ENCODE measurements at places on chromosomes 11 and 22.

DNA sequence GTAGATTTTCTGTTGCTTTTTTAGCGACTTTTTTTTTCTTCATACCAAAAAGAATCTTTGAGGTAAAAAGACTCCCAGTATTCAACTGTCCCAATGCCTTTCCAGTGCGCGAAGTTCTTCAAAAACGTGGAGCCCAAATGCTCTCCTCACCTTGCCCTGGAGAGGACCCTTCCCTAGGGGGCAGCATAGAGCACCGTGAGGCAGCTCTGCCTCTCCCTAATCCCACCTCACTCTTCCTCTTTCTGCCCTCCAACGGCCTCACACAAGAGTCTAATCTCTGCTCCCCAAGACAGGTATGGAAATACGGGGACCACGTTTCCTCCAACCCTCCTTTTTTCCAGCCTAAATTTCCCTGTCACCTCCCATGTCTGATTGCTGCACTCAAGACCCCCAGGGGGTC lies 117.5 kb upstream of the ALX4 start:
- no peak for DNase-seq

DNA sequence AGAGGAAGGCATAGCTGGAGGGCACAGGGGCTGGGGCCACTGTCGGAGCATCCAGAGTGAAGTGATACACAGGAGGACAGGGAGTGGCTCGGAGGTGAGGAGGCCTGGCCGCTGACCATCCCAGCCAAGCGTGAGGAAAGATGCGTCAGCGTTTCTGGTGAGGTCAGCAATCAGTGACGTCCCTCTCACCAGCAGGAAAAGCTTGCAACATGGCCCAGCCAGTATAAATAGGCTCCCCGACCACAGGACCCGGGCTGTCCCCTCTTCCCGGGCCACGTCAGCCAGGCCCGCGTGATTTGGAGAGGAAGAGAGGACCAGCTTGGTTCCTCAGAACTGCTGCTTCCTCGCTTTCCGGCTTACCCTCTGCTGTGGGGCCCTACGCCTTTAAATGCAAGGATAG lies 4.2 kb upstream of the OSM start:
- no peak for DNase-seq

DNA sequence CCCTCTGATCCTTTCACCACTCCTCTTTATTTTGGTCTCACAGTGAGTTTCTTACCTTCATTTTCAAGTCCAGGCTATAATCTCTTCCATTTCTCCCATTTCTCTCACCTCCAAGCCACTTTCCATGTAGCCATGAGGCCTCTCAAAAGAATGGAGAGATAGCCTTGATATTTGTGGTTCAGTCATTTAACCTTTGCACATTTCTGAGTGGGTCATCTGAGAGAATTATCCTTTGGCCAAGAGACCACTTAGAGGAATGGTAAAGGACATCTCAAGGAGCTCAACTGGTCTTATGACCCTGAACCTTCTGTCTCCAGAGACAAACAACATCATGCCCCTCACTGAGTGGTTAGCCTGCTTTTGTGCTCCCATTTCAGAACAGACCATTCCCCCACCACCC lies 121.1 kb downstream of the KIRREL3 start:
- DNase-seq: no peak

DNA sequence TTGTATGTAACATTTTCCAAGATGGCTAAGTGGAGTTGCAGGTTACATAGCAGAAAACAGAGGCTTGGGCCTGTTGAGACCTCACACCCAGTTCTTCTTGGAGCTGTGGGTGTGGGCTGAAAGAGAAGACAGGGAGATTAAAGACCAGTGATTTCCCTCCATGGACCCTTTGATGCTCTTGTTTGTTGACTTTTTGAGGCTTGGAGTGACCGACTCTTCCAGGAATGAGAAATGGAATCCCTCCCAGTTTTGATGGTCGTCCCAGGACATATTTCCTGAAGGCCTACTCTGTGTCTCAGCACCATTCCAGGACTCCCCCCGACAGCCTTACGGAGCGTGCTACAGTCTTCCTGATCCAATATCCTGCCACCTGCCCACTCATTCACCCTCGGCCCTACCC lies 96.9 kb downstream of the PTPRJ start:
- no peak for DNase-seq

GRCh38 chr11:64553554-64554201 lies 37.3 kb upstream of the SLC22A12 start:
- DNase-seq: no peak

DNA sequence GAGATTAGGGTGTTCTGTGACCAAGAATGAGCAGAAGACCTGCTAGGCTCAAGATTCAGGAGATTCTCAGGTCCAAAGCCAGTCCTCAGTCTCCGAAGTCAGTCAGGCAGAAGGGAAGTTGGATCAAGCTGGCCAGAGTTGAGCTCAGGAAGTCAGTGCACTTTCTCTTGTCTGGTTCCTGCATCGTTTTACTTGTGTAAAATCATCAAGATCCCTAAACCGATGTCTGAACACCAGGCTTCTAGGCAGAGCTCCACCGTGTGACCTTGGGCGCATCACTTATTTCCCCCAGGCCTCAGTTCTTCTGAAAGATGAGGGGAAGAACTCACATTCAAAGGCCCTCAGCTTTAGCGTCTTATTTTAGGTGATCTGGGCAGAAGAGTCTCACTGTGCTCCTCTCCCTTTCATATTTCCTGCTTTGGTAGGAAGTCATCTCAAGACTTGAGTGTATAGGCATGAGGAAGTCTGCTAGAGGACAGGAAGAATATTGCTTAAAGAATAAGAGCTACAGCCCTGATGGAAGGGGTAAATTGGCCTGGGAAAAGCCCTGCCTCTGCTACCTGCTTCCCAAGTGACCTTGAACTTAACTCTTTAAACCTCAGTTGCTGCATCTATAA lies 20.2 kb downstream of the NF2 start:
- DNase-seq: no peak

- no peak for DNase-seq
Measured at GRCh38 chr22:29987137-29987536, 93.1 kb upstream of the HORMAD2 start.

DNA sequence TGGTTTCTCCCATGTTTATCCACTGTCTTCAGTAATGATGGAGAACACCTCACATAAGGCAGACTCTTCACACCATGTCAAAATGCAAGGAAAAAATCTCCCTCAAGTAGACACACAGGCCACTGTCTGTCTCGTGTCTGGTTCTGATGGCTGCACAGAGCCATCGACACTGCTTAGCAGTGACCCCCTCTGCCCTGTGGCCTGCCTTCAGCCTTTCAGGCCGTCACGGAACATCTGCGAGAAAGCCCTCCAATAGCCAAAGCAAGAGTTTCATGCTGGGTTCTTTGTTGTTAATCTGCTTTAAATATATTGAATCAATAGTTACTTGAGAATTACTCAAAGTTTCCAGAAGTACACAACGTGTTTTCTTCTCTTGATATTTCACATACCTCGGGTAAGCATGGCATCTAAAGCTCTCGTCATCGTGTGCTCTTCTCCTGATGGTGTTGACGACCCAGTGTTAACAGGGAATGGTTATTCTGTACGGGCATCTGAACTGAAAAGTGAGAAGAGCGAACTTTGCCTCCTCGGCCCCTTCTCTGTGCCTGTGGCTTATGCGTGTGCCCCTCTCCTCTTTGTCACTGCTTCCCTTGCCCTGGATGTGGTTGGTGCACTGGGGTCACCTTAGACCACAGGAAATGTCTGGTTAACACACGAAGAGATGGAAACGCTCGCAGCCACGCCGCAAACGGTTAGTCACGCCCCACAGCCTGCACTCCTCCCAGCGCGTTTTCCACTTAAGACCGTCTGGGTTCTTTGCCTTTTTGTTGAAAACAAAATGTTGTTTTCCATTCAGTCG lies 33.4 kb upstream of the CTTN start:
- no peak for DNase-seq

GRCh38 chr11:76806608-76807205 lies 23.6 kb downstream of the TSKU start:
- DNase-seq: no peak

GRCh38 chr11:48111891-48112290 lies 104.7 kb upstream of the OR4B1 start:
- no peak for DNase-seq

DNA sequence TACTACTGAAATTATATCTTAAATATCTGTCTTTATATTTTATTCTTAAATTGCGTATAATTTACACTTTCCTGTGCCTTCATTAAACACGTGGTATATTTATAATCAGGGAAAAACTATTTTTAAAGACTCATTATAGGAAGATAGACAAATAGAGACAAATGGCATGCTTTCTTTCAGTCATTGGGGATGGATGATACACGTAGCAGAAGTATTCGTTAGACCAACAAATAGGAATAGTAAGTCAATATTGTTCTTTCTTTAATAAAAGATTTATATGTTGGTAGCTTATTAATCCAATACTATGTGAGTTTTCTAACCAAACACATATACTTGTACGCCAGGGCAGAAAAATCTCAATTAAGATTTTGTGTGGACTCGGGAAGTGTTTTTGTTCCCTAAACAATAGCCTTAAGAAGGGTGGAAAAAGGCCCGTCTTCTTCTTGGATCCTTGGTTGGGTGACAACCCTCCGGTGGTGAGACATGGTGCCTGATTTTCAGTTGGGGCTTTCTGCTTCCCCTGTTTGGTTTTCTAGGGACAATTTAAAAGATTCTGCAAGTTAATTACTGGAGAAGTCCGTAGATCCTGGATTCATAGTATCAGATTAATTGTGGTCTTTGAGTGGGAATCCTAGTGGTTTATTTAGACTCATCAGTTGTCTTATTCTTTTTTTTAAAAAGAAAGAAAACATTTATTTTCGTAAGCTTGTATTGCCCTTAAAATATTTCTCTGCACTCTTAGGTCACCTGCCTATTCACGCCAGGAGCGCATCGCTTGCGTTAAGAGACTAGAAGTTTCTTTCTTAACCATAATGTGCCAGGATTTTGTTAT lies 83.5 kb upstream of the WNT7B start:
- DNase-seq: no peak

- DNase-seq: no peak
Measured at GRCh38 chr22:38270091-38270992, 2.5 kb downstream of the TMEM184B start.

- no peak for DNase-seq
Measured at GRCh38 chr11:121270001-121270678, 22.4 kb upstream of the SC5D start.

- DNase-seq: no peak
Measured at GRCh38 chr11:35084817-35085440, 54.0 kb upstream of the CD44 start.

GRCh38 chr11:33444835-33445594 lies 187.8 kb downstream of the HIPK3 start:
- no peak for DNase-seq

DNA sequence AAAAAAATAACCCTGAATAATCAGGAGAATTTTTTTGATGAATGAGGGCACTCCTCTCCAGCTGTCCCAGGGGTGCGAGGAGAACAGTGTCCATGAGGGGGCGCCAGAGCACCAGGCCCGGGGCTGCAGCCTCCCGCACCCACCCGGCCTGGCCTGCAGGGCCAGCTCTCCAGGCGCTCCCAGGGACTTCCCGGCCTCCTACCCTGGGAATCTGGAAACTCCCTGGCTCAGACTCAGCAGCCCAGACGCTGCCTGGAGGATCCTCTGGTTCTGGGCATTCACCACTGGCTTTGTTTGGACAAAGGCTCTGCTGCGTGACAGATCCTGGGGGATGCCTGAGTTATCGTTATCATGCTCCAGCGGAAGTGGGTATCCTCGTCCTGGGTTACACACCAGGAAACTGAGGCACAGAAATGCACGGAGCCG lies 31.0 kb downstream of the MCM5 start:
- DNase-seq: peak; percentile 42

- DNase-seq: no peak
Measured at GRCh38 chr11:67633758-67634365, 4.1 kb upstream of the NUDT8 start.

DNA sequence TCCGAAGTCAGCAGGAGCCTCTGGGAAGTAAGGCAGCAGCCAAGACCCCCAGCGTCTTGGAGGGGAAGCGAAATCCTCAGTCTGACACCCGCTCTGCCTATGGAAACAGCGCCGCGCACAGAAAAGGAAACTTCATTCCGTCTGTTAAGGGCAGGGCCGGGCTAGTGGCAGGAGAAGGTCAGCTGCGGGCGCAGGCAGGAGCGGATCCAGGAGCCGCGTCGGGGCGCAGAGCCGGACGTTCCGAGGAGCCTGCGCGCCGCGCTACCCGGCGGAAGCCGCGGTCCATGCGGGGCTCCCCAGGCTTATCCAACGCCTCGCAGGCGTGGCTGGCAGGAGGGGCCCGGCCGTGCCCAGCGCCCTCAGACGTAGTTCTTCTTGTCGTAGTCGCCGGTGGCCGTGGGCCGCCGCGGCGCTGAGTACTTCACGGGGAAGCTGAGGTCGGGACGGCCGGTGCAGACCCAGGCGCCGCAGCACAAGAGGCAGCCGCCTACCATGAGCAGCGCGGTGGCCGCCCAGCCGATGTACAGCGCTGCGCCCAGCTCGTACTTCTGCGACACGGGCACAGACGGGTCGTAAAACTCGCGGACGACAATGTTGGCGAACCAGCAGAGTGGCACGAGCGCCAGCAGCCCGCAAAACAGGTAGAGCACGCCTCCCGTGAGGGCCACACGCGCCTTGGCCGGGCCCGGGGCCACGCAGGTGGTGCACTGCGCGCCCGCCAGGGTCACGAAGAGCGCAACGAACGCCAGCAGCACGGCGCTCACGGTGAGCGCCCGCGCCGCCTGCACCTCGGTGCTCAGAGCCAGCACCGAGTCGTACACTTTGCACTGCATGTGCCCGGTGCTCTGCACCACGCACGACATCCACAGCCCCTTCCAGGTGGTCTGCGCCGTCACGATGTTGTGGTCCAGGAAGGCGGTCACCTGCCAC lies 705 bp downstream of the CLDN5 start:
- DNase-seq: no peak

DNA sequence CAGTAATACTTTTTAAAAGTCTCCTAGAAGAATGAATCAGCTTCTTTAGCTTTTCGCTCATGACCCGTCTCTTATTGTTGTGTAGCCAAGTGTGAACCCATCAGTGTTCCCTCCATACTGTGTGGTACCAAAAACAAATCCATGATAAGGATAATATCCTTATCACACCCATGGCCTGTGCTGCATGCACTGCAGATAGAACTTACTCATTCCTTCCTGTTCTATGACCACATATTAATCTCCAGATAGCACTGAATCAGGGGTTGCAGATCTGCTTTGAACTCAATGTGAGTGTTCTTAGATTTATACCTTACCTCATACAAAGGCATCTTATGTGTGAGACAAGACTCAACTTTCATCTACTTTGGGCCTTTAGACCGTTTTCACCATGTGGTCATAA lies 373.4 kb downstream of the JRKL start:
- no peak for DNase-seq

DNA sequence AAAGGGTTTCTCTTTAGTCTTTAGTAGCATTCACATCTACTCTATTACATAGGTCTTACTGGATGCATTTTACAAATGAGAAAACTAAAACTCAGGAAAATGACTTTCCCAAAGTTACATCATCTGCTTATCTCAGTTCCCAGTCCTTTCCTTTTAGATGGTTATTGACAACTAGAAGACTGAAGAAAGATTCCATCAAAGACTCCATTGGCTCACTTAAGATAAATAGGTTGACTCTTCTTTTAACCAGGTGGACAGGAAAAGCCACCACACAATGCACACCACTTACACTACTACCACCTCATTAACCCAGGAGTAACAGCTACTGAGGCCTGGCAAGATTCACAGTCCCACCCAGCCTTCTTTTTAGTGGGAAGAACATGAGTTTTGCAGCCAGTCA lies 123.6 kb downstream of the TRIM44 start:
- DNase-seq: no peak

All from thoracic aorta (tissue), 2 donors.